ENCODE measurements at places on chromosomes 7 and 10.

- no peak for DNase-seq
Observed at GRCh38 chr10:27663621-27664020, 82.0 kb downstream of the MKX start.

GRCh38 chr10:59589796-59590195, 119.9 kb downstream of the SLC16A9 start:
- DNase-seq: no peak

DNA sequence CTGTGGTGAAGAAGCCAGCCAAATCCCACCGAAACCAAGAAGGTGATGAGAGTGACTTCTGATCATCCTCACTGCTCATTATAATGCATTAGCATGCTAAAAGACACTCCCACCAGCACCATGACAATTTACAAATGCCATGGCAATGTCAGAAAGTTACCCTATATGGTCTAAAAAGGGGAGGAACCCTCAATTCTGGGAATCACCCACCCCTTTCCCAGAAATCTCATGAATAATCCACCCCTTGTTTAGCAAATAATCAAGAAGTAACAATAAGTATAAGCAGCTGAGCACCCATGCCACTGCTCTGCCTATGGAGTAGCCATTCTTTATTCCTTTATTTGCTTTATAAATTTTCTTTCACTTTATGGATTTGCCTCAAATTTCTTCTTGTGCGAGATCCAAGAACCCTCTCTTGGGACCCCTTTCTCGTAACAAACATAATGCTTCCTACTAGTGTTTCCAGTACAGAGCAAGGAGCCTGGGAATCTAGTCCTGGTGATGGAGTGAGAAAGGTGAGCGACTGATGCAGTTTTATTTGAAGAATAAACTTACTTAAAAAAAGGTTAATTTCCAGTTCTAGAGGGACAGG, 18.4 kb upstream of the EXOC6 start:
- no peak for DNase-seq

GRCh38 chr10:10658172-10658785, 359.4 kb upstream of the CELF2 start:
- DNase-seq: no peak

GRCh38 chr7:38123494-38123893, 54.6 kb upstream of the STARD3NL start:
- DNase-seq: no peak

DNA sequence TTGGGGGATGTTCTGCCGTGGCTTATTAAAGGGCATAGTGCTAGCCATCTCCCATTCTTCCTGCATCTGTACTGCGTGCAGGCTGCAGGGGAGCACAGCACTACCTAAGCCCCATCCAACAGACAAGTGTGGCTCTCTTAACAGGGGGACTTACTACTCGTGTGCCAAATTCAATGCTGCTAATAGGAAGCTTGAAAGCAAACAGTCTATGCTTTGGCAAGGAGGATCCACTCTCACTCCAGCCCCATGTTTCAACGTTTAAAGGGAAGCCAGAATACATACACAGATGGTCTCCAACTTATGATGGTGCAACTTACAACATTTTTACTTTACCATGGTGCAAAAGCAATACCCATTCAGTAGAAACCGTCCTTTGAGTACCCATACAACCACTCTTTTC, 228.0 kb upstream of the C7orf33 start:
- no peak for DNase-seq

GRCh38 chr7:92809760-92810573, 26.4 kb downstream of the CDK6 start:
- peak; percentile 69 for DNase-seq

- no peak for DNase-seq
Observed at GRCh38 chr7:137937202-137937560, 64.7 kb downstream of the CREB3L2 start.

GRCh38 chr7:6831018-6831725, 5.1 kb upstream of the CCZ1B start:
- DNase-seq: no peak

DNA sequence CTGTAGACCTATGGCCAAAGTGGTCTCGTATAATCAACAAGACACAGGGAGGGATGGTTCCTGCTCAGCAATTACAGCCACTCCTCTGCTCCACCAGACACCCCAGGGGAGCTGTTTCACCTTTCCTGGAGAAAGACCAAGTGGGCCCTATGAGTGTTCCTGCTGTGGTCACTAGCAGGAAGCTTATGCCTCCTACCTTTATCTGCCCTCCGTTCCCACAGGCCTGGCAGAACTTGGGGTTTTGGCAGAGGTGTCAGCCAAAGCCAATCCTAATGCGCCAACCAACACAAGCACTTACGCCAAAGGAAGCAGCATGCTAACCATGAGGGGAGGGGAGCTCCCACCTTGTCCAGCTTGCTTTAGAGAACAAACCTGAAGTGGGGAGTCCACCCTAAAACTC, 31.2 kb downstream of the XPNPEP1 start:
- DNase-seq: no peak

DNA sequence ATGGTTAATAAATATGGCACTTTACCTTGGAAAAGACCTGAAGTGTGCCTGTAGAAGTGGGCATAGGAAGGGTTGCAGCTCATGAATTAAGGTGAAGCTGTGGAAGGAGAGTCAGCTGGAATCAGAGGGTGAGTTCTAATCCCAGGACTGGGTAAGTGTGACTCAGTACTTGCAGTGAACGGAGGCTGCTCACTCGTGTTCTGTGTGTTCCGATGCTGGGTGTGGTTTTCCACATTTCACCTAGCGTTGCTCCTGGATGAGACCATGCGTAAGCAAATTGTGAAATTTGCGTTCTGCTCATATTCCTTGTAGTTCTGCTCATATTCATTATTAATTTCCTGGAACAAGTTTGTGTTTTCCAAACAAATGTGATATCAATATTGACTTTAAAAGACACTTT, 22.4 kb upstream of the TMEM236 start:
- DNase-seq: no peak

DNA sequence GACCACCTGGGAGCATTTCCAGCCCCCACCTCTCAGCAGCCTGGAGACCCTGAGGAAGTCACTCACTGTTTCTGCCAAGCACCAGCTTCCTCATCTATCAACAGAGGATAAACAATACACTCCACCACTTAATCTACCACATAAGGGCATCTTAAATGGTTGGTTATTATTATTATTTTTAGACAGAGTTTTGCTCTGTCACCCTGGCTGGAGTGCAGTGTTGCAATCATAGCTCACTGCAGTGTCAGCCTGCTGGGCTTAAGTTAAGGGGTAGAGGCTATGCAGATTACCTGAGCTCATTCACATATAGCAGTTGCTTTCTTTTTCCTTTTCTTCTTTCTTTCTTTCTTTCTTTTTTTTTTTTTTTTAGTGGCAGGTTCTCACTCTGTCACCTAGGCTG, 59.5 kb upstream of the ELN start:
- DNase-seq: no peak

- no peak for DNase-seq
Observed at GRCh38 chr7:98296833-98297232, 15.3 kb downstream of the BRI3 start.

- DNase-seq: no peak
Observed at GRCh38 chr7:142319970-142320369, 62.1 kb upstream of the PRSS58 start.

DNA sequence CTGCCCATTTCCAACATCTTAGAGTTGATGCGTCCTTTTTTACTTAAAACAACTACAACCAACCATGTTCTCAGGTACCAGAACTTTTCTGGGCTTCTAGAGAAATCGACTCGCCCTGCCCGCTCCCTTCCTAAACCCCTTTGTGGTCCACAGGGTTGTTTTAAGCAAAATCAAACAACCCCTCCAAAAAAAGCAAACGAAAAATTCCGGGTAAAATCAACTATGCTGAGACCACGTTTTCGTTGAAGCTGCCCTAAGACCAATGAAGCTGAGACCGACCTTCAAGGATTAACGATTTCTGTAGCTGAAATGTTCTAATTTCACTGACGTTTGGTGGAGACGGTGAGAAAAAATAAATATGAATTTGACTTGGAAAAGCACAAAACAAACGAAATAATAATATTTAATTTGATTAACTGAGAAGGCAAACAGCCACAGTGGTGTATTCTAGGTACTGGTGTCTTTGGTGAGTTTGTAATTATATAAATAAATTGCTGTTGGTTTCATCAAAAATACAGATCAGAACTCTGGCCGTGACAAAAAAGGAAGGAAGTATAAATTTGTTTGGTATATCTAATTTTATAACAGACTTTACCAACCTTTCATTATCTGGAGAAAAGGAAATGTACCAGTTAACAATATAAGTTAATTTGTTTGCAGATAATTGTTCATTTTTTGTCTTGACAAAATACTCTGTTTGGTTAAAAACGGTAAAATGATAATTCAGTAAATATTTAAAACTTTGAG, 4.7 kb upstream of the IGF2BP3 start:
- DNase-seq: no peak

GRCh38 chr7:103699032-103699431, 253.0 kb upstream of the SLC26A5 start:
- no peak for DNase-seq

- no peak for DNase-seq
Observed at GRCh38 chr7:127935847-127936376, 95.3 kb downstream of the LRRC4 start.

DNA sequence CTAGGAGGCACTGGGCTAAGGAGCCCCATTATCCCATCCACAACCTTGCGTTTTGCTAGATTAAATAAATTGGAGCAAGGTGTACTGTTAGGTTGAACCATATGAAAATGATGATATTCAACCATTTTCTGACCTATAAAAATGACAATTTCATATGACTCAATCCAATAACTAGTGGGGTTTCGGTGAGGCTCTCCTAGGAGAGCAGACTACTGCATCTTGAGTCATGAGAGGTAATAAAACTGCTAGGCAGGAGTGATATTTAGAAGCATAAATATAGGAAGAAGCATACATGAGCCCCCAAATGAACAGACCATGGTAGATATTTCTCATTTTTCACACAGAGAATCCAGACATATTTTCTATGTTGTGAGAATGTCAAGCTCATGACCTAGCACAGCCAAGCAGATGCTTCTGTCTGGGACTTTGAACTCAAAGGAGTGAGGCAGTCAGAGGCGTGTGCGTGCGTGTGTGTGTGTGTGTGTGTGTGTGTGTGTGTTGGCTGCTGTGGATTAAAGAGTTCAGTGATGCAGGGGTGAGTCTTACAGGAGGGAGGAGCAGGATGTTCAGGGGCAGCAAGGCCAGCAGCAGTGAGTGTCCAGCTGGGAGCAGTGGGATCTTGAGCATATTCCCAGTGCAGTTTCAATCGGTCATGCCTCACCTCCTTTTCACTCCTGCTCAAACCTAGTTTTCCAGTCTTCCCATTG, 17.8 kb upstream of the WDR11 start:
- no peak for DNase-seq

DNA sequence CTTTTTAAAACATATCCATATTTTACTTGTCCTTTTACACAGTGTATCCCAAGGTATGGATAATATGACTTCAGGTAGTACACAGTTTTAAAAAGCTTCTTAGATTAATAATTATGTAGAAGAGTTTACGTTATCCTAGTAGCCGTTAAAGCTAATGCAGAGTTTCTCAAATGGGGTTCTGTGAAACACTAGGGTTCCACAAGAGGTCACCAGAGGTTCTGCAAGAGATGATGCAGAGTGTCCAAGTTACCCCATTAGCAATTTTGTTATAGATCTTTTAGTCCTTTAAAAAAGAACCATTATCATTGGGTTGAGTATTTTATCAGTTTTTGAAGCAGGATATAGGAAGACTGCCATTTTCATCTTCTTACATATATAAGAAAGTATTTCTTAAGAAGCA, 298.9 kb upstream of the HPS1 start:
- no peak for DNase-seq

GRCh38 chr10:33627611-33628010, 293.1 kb upstream of the NRP1 start:
- DNase-seq: no peak

- DNase-seq: no peak
Observed at GRCh38 chr7:113775804-113776203, 143.0 kb downstream of the PPP1R3A start.

DNA sequence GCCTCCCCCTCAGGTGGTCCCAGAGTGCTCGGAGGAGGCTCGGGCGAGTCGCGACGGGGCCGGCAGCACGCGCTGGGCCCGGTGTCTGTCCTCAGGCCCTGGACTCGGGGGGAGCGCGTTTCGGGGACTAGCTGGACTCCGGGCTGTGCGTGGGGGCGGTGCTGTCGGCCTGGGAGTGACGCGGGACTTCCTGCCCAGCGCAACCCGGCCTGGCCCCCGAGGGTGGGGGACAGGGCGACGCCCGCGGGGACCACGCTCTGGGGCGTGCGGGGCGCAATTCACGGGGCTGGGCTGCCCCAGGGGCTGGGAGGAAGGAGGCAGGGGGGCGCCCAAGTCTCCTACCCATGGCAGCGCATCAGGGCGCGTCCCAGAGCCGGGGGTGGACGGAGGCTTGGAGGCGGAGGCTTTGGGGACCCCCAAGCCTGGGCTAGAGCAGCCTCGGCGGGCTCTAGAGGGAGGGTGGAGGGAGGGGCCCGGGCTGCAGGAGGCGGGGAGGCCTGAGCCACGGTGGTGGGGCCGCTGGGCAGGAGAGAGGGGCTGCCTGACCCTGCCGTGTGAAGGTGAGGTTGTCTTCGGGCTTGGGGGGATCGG, 2.3 kb upstream of the VENTX start:
- no peak for DNase-seq

DNA sequence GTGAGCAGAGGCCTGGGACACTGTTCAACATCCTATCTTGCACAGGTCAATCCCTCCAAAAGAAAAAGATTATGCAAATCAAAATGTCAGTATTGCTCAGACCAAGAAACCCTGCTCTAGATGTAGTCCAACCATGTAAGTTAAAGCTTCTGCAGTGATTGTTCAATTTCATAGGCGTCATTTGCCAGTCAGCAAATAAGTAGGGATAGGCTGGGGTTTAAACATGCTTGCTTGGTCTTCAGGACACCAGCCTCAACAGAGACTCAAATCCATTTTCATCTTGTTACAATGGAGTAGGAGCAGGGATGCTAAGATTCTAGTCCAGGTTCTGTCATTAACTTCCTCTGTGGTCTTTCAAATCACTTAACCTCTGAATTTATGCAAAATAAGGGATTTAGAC, 89.1 kb downstream of the NRP1 start:
- DNase-seq: no peak

DNA sequence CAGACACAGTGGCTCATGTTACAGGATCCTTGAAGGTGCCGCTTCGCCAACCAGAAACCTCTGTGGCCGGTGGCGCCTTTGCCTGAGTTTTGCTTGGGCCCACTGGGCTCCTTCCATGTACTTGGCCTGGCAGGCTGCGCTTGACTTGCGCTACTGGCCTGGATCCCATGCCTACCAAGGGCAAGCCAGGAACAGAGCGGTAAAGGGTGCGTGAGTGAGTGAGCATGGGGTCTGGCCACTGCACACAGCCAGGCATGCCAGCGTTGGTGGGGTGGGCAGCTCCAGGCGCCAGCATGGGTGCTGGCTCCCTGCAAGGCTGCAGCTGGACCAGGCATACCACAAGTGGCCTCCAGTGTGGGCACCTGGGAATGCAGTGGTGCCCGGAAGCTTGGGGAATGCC, 16.3 kb upstream of the TSPAN15 start:
- no peak for DNase-seq

DNA sequence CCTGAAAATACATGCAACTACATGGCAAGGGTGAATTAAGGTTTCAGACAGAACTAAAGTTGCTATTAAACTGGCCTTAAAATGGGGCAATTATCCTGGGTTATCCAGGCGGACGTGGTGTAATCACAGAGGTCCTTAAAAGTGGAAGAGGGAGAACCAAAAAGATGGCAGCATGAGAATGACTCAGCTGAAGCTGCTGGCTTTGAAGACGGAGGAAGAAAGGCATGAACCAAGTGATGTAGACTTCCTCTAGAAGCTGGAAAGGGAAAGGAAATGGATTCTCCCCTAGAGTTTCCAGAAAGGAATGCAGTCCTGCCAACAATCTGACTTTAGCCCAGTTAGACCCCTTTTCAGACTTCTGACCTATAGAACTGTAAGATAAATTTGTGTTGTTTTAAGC, 27.0 kb upstream of the UBN2 start:
- DNase-seq: no peak

GRCh38 chr7:118259115-118259514, 34.6 kb downstream of the ANKRD7 start:
- DNase-seq: no peak

All from liver (tissue), 10 donors.